Right ventricle myocardium superior (tissue), 1 donor: ENCODE measurements at places on chromosomes 1 and 21. TPM values are rescaled to one million over a fixed set of nuclear protein-coding genes. Genes with fewer than 3 reads are reported as not detected.

- no peak for DNase-seq
Observed at GRCh38 chr1:222772996-222773379, 36.0 kb downstream of the FAM177B start.

DNA sequence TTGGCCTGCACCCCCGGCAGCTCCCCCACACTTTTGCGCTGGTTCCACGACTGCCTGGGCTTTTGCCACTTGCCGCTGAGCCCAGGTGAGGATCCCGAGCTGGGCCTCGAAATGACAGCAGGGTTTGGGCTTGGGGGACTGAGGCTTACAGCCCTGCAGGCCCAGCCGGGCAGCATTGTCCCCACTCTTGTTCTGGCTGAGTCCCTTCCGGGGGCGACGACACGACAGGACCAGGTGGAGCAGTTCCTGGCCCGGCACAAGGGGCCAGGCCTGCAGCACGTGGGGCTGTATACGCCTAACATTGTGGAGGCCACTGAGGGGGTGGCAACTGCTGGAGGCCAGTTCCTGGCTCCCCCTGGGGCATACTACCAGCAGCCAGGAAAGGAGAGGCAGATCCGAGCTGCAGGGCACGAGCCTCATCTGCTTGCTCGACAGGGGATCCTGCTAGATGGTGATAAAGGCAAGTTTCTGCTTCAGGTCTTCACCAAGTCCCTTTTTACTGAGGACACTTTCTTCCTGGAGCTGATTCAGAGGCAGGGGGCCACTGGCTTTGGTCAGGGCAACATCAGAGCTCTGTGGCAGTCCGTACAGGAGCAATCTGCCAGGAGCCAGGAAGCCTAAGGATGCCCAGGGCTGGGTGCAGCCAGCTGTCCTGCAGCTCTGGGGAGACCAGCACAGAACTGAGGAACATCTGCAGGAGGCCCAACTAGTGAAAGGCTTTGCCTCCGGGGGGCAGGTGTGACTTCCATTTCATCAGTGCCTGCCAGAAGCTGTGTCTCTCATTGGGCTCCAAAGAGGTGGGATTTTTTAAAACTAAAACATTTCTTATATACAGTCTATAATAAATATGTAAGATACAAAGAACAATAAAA, 1.2 kb downstream of the HPDL start:
- DNase-seq, result no peak

FCRL1 gene
- total RNA-seq, result not detected

ATP1A4 gene
- total RNA-seq, result 0.40 TPM

DNA sequence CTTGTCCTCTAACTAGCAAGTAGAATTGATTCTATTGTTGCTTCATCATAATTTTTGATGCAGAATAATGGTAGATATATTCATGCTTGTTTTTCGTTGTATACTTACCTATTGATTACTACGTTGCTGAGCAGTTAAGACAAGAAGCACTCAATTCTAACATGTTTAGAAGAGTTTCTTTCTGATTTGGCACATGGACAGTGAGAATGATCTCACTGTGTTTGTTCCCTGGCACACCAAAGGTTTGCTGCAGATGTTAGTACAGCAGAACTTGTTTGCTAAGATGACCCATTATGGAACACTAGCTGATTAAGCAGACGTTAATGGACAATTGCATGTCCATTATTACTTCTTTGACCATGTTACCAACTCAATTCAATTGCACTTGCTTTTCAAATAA, 184.7 kb upstream of the SGIP1 start:
- DNase-seq, result no peak

DNA sequence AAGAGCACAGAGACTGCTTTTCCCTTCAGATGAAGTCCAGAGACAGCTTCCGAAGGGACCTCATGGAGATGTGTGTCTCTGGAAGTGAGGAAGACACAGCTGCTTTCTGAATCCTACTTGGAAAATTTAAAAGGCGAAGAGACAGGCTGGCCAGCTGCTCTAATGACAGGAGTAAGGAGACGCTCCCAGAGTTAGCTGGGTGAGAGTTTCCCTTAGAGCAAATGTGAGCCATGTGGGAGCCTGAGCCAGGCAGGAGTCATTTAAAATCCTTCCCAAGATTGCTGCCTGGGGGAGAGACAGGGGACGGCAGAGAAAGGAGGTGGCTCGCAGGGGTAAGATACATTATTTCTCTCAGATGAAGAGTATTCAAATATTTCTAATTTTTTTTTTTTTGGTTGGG, 53.1 kb downstream of the ZNF326 start:
- DNase-seq, result no peak

FCMR gene
- 3.2 TPM for total RNA-seq
